HT1080 (cell line): ENCODE measurements at places on chromosomes 1 and 21. TPM values are rescaled to one million over a fixed set of nuclear protein-coding genes. Genes with fewer than 3 reads are reported as not detected.

DNA sequence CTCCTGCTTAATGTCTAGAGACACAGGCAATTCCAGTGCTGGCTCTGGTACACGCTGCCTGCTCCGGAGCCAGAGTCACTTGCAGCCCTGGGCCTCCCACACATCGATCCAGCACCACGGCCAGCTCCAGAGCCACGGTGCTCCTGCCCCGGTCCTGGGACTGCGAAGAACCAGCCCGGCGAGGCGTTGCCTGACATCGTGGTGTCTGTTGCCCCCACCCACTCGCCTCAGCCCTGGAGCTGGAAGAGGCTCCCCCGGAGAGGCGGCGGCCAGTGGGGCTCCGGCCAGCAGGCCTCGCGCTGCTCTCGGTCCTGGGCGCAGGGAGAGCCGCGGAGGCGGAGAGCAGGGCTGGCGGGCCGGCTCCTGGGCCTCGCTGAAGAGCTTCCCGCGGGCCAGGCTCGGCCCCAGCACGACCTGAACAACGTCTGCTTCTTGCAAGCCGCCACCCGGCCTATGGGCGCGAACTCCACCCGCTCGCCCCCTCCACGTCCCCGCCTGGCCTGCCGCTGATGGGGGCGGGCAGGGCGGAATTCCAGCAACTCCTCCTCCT is 364.8 kb downstream of the CEP170 start:
- DNase-seq, result peak; percentile 61

- no peak for DNase-seq
Measured at GRCh38 chr1:99650030-99650429, 4.1 kb downstream of the PALMD start.

DNA sequence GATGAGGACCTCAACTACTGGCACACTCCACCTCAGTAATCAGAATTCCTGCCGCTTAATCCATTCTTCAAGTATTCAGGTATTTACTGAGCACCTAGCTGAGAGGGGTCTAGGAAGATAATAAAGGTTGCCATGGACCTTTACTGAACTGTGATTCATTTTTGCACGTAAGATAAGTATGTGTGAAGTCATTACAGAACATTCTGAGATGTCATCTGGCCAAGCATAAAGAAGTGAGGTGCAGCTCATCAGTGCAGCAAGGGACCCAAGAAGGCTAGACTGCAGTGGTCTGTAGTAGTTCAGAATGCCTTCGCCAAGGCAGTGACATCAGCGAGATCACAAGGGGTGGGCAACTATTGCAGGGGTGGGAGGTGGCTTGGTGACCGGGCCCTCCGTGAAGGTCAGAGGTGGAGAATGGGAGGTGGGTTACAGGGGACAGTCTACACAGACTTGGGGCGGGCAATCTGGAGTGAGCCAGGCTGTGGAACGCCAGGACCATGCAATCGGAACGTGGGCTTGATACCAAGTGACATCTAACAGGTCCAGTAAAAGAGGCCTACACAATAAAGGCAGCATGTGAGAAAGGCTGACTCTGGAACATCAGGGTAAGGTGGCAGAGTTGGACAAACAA is 107.4 kb downstream of the SLC45A1 start:
- DNase-seq, result no peak

GRCh38 chr1:28246427-28246832 is 10.5 kb downstream of the ATP5IF1 start:
- no peak for DNase-seq

DNA sequence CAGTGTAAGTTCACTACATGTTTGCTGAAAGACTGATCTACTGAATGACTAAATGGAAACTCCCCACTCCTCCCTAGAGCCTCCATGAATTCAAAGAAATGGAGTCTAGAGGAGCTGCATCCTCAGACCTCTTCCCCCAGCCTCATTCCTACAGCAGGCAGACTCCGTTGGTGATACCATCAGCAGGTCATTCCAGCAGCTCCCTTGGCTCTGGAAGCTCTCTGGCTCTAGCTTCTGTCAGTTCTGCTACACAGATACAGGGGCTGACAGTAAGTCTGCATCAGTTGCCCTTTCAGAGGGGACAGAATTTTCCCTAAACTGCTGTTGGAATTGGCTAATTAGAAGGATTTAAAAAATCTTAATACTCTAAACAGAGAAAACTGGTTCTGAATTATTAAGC is 31.7 kb upstream of the DMRTA2 start:
- DNase-seq, result no peak

RHCE gene
- 0.16 TPM in 1 of 2 replicates, not detected in the other for total RNA-seq

CFAP45 gene
- 3.9 and 4.2 TPM in 2 replicates for total RNA-seq
